GDM1 (cell line): ENCODE measurements at places on chromosomes 5 and 9.

DNA sequence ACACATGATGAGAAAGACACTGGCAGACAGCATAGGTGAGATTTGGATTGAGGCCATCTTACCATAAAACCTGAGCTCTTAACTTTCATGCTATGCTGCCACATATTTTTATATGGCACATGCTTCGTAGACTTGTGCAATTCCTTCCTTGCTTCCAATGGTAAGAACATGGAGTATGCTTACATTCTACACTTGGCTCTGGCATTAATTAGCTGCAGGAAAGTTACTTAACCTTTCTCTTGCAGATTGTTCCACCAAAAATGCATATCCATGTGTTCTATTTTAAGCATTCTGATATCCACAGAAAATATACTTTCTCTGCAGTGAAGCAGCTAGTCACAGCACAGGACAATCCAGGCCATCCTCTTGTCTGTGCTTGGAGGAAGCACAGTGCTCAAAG lies 119.4 kb downstream of the MPDZ start:
- no peak for DNase-seq

- DNase-seq: no peak
These were observed 429.5 kb downstream of the EBF1 start for GRCh38 chr5:158670201-158670600.

DNA sequence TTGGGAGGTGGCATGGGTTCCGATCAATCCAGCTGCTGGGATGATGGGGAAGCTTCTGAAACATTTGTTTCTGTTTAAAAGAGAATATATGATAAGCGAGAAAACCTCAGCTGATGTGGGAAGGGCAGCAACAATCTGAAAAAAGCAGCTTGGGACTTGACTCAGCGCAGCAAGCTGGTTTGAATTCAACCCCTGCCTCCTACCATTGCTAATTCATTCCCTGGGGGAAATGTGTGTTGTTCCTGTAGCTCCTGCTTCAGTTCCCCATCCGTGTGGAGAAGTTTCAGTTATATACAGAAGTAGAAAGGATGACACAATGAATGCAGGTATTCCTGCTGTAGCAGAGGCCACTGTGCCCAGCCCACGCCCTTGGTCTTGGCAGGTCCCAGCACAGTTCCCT lies 145.1 kb downstream of the NXNL2 start:
- no peak for DNase-seq

DNA sequence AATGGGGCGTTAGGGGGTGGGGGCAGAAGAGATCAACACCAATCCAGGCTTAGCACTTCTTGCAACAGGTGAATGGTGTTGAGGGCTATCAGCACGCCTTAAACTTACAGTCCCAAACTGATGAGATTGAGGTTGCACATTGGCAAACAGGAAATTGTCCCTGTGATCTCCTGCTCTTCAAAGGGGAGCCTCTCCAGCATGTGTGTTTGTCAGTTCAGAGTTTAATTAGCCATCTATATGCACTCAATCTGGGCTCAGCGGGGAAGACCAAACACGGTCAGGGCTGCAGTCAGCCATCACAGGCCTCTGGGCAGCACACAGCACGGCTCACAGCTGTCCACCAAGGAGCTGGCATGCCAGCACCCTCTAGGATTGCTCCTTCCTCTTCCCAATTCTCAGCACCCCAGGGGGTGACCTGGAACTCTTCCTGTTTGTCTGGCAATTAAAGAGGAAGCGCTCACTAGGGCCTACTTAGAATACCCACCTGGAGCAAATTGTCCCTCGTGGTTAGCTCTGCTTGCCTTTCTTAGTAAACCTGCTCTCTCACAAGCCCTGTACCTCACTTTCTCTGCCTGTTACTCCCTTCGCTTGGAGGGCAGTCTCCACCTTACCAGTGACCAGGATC lies 217.4 kb downstream of the SLIT3 start:
- DNase-seq: no peak

DNA sequence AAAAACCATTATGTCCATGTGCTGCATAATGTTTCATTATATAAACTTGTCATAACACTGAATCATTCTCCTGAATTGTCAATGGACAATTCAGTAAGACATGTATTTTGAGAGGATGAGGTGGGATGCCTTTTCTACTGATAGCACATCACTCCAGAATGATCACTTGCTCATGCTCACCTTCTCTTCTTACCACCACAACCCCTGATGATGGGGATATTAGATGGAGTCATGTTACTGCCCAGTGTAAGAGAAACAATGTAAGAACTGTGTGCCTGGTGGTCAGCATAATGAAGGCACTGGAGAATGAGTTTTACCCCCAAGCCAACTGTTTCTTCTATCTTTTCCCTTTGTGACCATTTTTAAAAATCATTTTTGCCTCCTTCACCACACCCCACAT lies 198.8 kb downstream of the ADAMTSL1 start:
- no peak for DNase-seq

GRCh38 chr9:78676623-78677022 lies 379.7 kb downstream of the PSAT1 start:
- no peak for DNase-seq

- no peak for DNase-seq
These were observed 105.4 kb upstream of the PCAT7 start for GRCh38 chr9:94449486-94449885.

- no peak for DNase-seq
These were observed 142.6 kb downstream of the OR2K2 start for GRCh38 chr9:111187376-111187775.

GRCh38 chr9:19231904-19232822 lies 1.7 kb downstream of the DENND4C start:
- DNase-seq: no peak

GRCh38 chr9:82716821-82717220 lies 346.1 kb downstream of the RASEF start:
- DNase-seq: no peak

- no peak for DNase-seq
These were observed 26.0 kb upstream of the GHR start for GRCh38 chr5:42397267-42397666.

DNA sequence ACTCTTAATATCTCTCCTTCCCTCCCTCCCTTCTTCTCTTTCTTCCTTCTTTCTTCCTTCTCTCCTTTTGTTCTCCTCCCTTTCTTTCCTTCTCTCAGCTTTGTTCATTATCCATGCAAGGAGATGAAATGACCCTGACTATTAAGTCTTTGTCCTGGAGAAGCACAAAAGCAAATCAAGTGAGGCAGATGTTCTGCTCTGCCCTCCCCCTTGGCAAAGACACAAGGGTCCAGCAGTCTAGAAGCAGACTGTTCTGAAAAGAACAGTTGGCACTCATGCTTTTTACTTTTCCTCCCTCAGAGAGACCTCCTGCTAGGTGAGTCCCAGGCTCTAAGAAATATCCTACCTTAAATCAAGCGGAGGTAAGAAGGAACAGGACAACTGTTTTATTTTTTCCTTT lies 1067.6 kb upstream of the DMAC1 start:
- no peak for DNase-seq

GRCh38 chr5:14161825-14162556 lies 18.8 kb downstream of the TRIO start:
- DNase-seq: no peak

GRCh38 chr5:39599721-39600431 lies 175.1 kb upstream of the DAB2 start:
- no peak for DNase-seq

DNA sequence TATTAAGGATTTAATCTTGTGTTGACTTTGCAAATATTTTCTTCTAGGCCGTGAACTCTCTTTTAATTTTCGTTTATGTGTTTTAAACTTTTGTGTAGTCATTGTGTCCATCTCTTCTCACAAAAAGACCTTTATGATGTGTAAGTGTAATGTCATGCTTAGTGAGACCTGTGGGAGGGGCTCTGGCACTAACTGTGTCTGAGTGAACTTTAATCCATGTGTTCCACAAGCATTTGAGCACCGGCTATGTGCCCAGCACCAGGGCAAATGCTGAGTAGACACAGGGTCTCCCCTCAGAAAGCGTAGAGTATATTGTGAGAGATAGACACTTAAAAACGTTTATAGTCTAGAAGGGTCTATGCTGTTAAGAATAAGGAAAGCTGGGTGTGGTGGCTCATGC lies 272.6 kb upstream of the TUT7 start:
- no peak for DNase-seq

DNA sequence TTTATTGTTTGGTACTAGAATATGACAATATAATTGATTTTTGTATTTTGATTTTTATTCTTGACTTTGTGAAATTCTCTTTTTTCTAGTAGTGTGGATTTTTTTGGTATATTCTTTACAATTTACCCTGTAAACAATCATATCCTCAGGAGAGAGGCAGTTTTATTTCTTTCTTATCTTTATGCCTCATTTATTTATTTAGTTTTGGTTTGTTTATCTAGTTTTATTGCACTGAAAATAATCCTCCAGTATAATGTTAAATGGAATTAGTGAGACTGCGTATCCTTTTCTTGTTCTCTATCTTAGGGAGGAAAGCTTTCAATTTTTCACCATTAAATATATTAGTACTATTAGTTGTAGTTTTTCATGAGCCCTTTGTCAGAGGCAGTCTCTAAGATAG lies 109.4 kb downstream of the MACROH2A1 start:
- DNase-seq: no peak

DNA sequence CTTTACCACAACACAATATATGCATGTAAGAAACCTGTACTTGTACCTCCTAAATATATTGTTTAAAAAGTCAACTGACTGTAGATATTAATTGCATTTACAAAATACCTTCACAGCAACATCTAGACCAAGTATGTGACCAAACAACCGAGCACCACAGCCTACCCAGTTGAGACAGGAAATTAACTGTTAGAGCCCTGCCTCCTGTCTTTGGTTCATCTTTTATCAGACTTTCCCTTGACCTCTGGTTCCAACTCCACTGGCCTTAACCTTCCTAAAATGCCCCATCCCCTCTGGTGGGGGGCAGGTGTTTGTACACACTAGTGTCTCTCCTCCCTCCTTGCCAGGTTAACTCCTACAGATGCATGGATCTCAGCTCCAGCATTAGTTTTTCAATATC lies 155.0 kb upstream of the PANK3 start:
- DNase-seq: no peak

DNA sequence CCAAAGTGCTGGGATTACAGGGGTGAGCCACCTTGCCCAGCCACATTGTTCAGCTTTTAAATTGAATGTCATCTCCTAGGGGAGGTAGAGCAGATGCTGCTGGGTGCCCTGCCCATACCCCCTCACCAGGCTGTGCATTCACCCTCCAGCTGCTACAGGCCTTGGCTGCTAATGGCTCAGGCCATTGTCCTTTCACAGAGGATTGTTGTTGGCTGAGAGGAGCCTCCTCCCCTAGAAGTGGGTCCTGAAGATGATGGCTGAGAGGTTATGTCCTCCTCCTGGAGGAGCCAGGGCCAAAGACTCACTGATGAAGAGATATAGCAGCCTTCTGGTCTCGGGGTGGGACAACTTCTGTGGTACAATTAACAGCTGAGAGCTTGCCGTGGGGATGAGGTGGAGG lies 74.6 kb downstream of the PHAX start:
- no peak for DNase-seq

GRCh38 chr9:68690088-68690487 lies 15.0 kb upstream of the PIP5K1B start:
- DNase-seq: no peak

- DNase-seq: no peak
These were observed 583.1 kb downstream of the CCDC171 start for GRCh38 chr9:16135968-16136367.

GRCh38 chr9:5512658-5513452 lies 2.5 kb downstream of the PDCD1LG2 start:
- DNase-seq: no peak

DNA sequence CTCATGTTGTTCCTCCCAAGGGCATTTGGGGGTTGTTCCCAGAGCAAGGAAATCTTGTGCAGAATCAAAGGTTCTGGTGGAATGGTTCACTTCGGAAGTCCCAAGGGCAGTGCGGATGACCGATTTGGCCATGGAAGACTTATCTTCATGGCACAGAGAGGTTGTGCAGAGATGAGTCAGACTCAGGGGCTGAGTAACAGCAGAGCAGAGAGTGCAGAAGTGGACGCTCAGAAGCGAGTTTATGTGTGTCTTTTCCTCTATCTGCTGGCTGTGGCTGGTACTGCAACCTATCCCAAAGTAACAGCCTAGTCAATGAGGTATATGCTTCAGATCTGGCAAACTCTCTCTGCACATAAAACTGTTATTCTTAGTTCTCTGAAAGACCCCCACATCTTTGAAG lies 118.1 kb downstream of the DPYSL3 start:
- no peak for DNase-seq

- no peak for DNase-seq
These were observed 82.1 kb upstream of the IRX2 start for GRCh38 chr5:2833556-2833955.

DNA sequence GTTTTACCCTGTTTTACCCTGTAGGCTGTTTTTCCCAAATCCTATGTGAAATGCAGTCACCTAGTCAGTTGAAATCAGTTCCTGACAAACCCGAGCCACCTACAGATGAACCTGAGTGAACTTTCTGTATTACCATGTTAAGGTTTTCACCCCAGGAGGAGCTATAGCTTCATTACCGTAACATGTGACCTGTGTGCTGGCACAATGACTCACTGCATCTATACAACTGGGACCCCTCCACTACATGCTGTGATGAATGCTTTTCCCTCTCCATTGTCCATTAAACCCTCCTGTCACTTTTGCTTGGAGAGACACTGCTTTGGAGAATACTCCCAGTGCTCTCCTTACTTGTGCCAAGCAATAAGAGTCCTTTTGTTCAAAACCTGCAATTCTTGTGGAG lies 1974.8 kb downstream of the EFNA5 start:
- no peak for DNase-seq
